ENCODE measurements at places on chromosomes 16 and 17.

DNA sequence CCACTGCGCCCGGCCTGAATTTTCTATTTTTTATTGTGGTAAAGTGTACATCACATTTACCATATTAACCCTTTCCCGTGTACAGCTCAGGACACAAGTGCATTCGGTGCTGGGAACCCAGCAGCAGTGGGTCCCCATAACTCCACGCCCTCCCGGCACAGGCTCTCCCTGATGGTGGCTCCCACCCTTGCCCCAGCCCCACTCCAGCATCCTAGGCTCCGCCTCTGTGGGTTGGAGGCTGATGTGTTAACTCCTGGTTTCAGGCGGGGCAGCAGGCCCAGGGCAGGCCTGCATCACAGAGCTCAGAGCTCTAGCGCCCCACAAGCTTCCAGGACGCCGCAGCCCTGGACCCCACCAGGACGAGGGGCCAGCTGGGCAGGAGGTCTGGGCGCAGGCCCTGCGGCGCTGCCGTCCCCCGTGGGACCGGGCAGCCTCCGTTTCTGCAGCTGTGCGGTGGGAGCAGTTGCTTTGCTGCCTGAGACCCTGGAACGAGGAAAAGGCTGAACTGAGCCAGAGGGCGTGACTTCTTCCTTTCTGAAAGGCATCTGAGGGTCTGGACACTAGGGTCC lies 19.6 kb downstream of the ZFPM1 start:
- no peak for DNase-seq

GRCh38 chr16:535446-536405 lies 8.2 kb downstream of the CAPN15 start:
- DNase-seq = no peak

DNA sequence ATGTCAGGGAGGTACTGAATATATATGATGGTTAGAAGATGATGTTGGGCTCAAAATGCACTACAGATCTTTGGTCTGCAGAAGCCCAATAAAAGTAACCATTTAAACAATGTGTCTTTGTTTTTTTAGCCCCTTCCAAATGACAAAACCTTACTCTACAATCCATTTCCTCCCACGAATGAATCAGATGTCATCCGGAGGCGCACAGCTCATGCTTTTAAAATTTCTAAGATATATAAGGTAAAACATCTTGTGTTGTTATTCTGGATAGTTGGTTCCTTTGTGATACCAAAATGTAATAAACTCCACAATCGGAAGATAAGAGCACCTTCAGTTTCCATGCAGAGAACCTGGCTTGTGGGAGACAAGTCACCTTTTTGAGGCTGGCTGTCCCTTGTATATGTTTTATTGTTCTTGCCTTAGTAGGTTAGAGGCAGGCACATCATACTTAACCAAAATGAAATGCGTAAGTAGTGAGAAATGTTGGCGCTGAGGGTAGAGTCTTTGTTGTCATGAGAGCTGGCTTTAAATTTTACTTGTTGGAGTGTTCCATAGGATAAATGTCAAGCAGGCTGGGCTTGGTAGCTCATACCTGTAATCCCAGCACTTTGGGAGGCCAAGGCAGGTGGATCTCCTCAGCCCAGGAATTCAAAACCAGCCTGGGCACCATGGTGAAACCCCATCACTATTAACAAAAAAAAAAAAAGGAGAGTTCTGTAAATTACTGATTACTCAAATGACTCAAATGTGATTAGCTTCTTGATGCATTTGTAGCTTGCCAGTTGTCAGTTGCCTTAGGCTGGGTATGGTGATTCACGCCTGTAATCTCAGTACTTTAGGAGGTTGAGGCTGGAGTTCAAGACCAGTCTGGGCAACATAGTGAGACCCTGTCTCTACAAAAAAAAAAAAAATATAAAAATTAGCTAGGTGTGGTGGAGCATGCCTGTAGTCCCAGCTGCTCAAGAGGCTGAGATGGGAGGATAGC lies 19.7 kb upstream of the SNTB2 start:
- no peak for DNase-seq

- DNase-seq = no peak
Measured at GRCh38 chr16:1134776-1135458, 18.0 kb upstream of the CACNA1H start.
